ENCODE measurements at places on chromosomes 12 and 14.

- peak; percentile 30 for DNase-seq
Observed at GRCh38 chr14:21024585-21025370, at the start of gene NDRG2. TSS of gene NDRG2 (minus strand) at chr14:21025061. CDS start at chr14:21023315, 1,746 bp downstream.

DNA sequence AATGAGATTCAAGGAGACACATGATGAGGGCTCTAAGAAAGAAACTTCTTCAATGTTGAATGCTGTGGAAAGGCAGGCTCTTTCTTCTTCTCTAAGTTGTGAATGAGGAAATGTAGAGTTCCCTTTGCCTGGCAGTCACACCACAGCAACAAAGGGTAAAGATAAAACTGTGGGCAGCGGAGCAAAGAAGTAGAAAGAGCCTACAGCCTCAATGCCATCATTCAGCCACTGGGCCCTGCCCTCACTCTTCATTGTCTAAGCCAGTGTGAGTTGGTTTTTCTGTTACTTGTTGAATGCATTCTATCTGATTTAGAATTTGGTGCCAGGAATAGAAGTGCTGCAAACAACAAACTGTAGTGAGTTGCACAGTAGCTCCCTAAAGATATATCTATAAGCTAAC, 12.2 kb downstream of the SDR9C7 start:
- DNase-seq = no peak

GRCh38 chr12:115023279-115024265, 339.6 kb upstream of the TBX3 start:
- DNase-seq = no peak

DNA sequence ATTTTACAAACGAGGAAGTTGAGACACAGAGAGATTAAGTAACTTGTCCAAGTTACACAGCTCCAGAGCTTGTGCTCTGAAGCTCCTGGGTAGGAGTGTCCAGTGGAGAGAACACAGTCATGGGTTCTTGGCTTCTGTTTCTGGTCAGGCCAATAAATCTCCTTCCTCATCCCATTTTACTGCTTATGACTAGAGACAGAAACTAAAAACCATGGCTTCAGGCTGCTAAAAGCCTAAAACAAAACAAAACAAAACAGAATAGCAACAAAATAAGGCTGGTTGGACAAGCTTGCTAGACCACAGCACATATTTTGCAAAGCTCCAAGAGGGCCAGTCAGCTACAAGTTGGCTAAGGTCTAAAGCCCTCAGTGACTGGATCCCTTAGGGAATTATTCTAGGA, 49.8 kb downstream of the PTGER2 start:
- no peak for DNase-seq

GRCh38 chr12:118317729-118318128, 55.0 kb downstream of the TAOK3 start:
- DNase-seq = no peak

- peak; percentile 34 for DNase-seq
Observed at GRCh38 chr12:47360771-47361388, 281.1 kb upstream of the AMIGO2 start.

- peak; percentile 8 for DNase-seq
Observed at GRCh38 chr12:16606201-16606849, 363 bp upstream of the LMO3 start.

GRCh38 chr12:81530352-81530751, 228.8 kb downstream of the PPFIA2 start:
- no peak for DNase-seq

- no peak for DNase-seq
Observed at GRCh38 chr14:92751819-92752218, 3.4 kb upstream of the LGMN start.

GRCh38 chr12:111186347-111186746, 182.5 kb downstream of the PHETA1 start:
- DNase-seq = no peak

DNA sequence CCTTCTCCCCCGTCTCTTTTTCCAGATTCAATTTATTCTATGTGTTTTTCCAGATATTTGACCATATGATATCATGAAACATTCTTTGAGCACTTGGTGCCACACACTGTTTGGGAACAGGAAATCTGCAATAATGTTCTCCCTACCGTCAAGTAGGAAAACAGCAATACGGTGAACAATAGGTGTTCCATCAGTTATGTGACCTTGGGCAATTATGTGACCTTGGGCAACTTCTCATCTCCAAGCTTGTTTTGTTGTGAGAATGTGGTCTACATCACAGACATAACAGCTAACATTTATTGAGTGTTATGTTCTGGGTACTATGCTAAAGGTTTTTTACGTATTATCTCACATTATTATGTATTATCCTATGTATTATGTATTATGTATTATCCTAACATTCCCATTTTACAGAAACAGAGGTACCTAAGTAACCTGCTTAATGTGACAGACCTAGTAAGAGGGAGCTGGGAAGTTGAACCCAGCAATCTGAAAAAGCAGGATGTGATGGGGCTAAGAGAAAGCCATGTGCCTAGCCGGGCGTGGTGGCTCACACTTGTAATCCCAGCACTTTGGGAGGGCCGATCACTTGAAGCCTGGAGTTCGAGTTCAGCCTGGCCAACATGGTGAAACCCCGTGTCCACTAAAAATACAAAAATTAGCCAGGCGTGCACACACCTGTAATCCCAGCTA, 1.2 kb upstream of the NEK9 start:
- peak; percentile 6 for DNase-seq

GRCh38 chr12:26513363-26514043, 318.1 kb downstream of the SSPN start:
- DNase-seq = no peak

GRCh38 chr12:17215759-17216570, 610.0 kb upstream of the LMO3 start:
- DNase-seq = peak; percentile 14

- peak; percentile 22 for DNase-seq
Observed at GRCh38 chr14:70652871-70653270, 11.2 kb downstream of the TTC9 start.

DNA sequence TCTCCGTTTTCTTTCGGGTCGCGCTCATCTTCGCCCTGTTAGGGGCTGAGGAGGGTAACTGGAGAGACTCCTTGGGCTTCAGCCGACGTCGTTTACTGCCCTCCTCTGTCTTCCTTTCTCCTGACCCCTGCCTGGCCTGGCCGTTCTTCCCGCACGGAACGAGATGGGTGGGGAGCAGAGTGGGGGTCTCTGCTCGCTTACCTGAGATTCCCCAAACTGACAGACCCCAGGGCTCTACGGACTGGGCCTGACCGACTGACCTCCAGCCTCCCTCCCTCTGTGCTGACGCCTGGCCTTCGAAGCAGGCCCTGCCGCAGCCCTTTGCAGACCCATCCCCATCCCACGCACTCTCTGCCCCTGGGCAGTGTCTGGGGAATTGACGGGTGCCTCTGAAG, 439 bp downstream of the GOLGA5 start:
- peak; percentile 29 for DNase-seq

DNA sequence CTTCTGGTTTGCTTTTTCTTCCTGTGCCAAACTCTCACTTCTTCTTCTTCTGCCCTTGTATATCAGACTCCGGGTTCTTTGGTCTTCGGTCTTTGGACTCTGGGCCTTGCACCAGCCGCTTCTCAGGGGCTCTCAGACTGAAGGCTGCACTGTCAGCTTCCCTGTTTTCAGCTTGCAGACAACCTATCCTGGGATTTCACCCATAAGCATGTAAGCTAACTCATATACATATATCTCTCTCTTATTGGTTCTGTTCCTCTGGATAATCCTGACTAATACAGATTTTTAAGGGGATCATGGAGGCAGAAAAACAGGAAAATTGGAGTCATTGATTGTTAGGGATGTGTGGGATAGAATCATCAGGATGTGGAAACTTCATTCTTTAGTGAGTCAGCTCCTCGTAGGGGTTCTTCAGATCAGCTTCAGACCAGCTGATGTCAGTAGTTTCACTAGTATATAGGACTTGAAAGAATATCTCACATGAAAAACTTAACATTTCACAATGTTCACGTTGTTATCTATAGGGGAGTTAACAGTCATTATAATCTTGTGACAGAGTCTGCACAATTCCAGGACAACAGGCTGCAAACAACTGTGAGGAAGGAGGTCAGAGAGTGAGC, 102.9 kb downstream of the RASSF9 start:
- peak; percentile 65 for DNase-seq

- DNase-seq = no peak
Observed at GRCh38 chr12:113293100-113293499, 41.8 kb downstream of the SLC8B1 start.

DNA sequence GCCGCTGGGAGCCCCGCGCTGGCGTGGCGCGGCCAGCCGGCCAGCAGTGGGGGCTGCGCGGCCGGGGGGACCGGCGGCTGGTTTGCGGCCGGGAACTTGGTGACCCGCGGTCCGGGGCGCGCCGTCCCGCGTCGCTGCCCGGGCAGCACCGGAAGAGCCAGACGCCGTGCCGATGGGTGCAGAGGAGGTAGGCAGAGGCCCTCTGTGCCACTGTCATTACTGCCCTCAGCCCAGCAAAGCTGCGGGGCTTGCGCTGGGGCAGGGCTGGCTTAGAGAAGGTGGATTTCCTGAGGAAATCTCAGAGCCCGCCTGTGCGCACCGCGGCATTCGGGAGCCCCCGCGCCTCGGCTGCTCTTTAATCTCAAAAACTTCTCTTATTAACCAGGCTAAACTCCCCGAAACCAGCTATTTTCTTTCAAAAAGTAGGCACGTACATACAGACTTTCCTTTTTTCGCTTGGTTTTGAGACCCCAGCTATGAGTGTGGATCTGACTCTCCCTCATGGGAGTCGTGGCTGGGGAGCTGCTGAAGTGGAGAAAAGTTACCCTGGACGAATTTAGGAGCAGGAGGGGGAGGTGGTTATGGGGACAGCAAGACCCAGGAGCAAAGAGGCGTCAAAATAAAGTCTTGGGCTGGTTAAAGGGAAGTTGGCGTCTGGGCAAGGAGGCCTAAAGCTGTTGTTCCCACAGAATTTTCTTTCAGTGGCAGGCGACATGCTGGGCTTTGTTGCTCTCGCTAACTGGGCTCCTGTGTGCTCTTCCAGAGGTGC, 802 bp downstream of the SUSD6 start:
- DNase-seq = peak; percentile 52

DNA sequence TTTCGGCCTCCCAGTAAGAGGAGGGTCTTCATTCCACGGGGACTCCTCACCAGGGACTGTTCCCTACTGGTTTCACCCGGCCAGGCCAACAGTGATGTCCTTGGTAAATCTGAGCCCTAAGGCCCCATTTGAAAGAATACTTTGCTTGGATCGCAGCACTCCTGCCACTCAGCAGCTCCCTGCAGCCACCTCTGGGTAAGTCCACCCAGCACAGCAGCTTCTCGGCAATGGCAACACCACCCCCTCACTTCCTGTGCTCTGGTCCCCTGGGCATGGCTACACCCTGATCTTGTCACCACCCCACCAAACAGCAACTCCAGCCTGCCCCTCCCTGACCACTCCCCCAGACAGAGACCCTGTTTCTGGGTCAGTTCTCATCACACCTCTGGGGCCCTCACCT, 100.3 kb downstream of the SETD3 start:
- peak; percentile 12 for DNase-seq

DNA sequence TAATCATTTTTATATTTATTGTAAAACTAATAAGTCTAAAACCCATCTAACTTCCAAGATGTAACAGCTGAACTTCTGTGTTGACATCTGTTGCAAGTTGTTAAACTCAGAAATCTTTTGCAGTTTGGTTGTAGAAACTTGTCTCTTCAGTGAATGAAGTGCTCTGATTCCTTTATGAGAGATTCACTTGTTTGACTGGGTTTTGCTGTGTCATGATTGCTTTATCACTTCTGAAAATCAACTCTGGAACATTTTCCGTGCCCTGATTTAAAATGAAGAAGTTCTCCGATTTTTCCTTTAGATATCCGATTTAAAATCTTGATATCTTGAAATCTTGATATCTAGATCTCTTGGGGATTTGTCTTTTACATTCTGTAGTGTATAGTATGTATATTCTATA, 65.1 kb downstream of the DIP2B start:
- no peak for DNase-seq

DNA sequence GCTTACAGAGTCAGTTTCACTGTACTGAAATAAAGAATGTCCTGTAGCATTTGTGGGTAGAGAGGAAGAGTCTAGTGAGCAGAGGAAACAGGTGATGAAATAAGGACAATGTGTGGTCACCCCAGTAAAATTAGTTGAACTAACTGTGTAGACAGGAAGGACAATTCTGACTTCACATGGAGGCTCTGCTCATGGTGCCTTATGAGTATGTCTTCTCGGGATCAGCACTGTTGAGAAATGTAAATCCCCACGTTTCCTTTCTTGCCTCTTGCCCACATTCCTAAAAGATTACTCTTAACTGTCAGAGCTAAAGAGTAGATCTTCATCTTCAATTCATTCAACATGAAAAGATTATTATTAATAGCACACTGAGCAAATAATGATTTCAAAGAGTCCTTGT, 113.2 kb upstream of the FLRT2 start:
- peak; percentile 93 for DNase-seq

DNA sequence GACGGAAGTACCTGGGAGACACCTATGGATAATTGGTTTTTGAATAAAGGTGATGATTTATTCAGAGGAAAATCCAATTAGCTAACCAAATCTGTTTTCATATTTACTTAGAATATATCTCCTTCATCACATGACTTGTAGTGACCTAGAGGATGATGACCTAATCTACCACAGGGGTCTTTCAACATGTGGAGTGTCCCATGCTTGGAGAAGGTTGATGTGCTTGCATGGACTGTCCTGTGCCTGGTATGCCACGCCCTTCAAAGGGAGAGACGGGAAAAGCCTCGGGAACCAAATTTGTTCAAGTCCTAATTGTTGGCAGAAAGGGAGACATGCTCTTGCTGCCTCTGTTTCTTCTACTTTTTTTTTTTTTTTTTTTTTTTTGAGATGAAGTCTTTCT, 11.8 kb upstream of the PAPLN start:
- no peak for DNase-seq

- peak; percentile 53 for DNase-seq
Observed at GRCh38 chr12:50261654-50262053, 21.7 kb downstream of the LIMA1 start.

- DNase-seq = no peak
Observed at GRCh38 chr12:131276501-131277185, 322.9 kb downstream of the ADGRD1 start.

DNA sequence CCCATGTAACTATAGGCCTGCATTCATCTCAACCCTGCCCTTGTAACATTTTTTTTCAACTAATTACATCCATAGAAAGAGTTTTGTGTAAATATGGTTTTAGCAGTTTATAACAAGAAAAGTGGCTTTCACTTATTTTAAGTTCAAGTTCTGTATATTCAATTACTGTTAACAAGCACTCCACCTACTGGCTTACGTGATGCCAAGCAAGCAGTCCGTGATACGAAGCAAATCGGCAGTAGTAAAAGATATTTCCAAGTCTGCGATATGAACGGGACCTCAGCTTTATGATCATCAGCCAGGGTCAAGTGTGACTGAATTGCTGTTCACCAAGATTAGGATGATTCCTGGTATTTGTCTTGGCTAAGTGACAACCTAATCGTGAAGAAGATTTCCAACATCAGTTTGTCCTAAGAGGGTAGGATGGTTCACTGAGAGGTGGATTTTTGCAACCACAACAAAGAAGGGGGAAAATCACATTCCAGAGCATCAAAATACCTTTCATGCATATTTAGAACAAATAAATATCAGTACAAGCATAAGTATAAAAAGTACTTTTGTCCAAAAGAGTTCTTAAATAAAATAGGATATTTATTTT, 456.2 kb downstream of the FOXG1 start:
- peak; percentile 78 for DNase-seq

Data from ELR (cell line).